Right ventricle myocardium superior (tissue), 1 donor: ENCODE measurements at places on chromosomes 6 and 20. TPM values are rescaled to one million over a fixed set of nuclear protein-coding genes. Genes with fewer than 3 reads are reported as not detected.

Gene SPATA25
- total RNA-seq: 1.7 TPM

Gene TP53TG5
- 1.2 TPM for total RNA-seq

Gene SLC52A3
- total RNA-seq: 2.2 TPM

GRCh38 chr20:60224914-60225313, 266.7 kb downstream of the CDH26 start:
- DNase-seq: no peak

- no peak for DNase-seq
These were observed 41.8 kb downstream of the SRC start for GRCh38 chr20:37387519-37388269.

GRCh38 chr20:56689852-56690485, 60.9 kb downstream of the TFAP2C start:
- DNase-seq: no peak

GRCh38 chr6:140817176-140817575, 1315.5 kb upstream of the GJE1 start:
- DNase-seq: no peak

DNA sequence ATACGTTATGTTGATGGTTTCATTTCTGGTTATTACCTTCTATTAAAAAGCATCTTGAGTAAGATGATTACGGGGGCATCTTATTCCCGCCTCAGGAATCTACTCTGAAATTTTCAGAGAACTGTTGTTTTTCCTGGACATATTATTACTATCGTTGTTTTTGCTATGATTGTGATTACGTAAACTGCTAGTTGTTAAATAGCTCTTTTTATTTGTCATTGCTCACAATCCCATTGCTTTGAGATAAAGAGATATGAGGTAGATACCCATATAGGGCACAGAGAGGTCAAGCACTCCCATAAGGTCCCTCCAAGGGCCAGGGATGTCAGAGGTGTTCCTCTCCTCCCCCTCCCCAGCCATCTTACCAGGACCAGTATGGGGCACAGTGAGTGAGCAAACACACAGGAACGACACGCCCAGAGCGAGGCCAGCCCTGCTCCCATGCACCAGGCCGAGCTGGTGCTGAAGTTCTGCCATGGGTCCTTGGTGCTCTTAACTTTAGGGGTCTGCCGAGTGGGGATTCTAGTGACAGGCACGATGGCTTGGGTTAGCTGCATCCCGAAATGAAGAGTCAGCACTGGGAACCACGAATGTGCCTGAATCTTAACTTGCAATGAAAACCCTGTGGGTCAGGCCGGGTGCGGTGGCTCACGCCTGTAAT, 49.9 kb downstream of the PRDM1 start:
- DNase-seq: no peak

GRCh38 chr6:104486035-104486434, 373.7 kb downstream of the HACE1 start:
- DNase-seq: no peak

GRCh38 chr20:54351371-54352136, 123.8 kb upstream of the DOK5 start:
- DNase-seq: no peak

DNA sequence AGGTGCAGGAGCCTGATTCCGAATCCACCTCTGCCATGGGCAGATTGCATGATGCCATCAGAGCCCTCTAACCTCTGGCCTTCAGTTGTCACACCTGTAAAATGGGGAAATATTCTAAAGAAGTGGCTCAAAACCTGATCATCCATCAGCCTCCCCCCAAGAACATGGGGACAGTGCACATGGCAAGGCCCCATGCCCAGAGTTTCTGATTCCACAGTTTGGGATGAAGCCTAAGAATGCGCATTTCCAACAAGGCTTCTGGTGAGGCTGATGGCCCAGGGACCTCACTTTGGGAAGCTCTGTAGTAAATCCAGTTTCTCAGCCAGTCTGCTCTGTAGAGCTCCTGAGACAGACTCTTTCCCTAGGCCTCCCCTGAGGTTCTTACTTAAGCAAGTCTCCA, 119.9 kb upstream of the CD93 start:
- no peak for DNase-seq

DNA sequence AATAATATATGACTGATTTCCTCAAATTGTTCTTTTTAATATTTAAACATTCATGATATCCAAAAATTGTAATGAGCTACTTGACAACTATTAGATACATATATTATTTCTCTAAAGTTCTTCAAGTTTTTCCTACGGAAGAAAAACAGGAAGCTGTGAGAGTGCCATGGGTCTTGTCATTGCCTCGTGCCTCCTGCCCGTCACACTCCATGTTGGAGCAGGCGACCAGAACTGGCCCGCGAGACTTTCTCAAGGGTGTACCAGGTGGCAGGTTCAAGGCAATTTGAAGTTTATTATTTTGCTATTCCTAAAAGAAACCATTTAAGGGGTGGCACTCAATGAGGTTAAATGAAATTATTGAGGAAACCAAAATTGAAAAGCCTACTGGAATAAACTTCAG, 337.2 kb downstream of the HACE1 start:
- DNase-seq: no peak

GRCh38 chr6:56713254-56713672, 70.6 kb upstream of the DST start:
- no peak for DNase-seq
